LoVo (cell line): ENCODE measurements at places on chromosomes 3 and 15.

- DNase-seq: no peak
These were observed 200.0 kb downstream of the ZNF385D start for GRCh38 chr3:21551019-21551418.

DNA sequence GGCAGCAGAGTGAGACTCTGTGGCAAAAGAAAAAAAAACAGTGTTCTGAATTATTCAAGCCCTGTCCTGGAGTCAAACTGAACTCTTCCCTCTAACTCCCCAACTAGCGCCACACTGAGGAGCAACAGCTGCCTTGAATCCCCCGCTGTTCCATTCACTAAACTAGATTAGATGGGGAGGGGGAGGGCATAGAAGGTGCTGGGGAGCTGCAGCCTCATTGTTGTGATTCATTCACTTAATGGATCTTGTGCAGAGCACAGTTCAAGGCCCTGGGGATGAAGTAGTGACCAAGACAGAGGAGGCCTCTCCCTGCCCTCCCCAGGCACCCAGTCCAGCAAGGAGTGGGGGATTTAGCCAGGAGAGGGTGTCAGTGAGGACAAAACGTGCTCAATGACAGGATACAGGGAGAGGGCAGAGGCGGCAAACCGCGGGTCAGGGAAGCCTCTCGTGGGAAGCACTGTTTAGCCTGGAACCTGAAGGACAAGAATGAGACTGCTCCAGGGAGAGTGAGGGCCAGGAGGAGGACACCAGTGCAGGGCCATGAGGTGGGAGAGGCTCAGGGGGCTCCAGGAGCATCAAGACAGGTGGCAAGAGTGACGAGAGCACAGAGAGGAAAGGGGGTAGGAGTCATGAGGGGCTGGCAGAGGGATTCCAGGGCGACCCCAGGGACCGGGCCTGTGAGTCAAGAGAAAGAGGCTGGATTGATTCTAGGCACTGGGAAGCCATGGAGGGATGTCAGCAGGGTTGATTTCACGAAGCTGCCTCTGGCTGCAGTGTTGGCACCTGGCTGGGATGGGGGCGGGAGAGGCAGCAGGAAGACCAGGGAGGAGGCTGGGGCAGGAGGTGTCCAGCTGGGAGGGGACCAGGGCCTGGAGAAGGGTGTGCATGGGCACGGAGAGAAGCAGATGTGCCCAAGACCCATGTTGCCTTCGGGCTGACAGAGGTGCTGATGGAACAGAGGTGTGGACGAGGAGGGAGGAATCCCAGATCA lies 31.4 kb downstream of the ALS2CL start:
- DNase-seq: no peak

DNA sequence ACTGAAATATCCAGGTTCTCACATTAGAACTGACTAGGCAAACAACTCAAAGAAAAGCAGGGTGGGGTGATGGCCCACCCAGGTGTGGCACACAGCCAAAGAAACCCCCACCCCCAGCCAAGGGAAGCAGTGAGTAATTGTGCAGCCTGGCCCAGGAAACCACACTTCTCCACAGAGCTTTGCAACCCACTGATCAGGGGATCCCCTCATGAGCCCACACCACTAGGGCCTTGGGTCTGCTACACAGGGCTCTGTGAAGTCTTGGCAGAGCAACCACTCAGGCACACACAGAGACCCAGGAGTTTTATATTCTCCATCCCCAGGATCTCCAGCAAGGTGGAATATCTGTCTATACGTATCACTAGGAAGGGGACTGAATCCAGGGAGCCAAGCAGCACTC lies 22.2 kb upstream of the TRIM42 start:
- DNase-seq: no peak

DNA sequence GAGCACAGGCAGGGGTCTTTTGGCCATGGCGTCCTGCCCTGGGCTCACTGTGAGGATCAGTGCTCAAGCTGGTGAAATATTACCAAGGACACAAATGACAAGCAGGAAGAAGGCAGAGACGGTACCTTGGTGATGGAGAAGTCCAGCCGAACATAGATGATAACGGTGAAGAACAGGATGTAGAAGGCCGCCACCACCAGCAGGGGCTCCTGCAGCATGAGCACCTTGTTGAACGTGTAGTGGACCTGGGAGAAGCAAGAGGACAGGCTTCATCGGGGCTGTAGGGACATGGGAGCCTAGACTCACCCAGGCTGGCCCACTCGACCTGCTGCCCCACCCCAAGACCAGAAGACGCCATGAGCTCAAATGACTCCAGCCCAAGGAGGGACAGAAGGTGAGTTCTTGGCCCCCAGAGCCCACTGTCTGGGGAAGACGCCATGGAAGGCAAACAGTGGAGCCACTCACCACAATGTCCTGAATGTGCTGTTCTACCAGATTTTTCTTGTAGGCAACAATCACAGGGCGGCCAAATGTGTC lies 25.1 kb downstream of the RPN1 start:
- no peak for DNase-seq

DNA sequence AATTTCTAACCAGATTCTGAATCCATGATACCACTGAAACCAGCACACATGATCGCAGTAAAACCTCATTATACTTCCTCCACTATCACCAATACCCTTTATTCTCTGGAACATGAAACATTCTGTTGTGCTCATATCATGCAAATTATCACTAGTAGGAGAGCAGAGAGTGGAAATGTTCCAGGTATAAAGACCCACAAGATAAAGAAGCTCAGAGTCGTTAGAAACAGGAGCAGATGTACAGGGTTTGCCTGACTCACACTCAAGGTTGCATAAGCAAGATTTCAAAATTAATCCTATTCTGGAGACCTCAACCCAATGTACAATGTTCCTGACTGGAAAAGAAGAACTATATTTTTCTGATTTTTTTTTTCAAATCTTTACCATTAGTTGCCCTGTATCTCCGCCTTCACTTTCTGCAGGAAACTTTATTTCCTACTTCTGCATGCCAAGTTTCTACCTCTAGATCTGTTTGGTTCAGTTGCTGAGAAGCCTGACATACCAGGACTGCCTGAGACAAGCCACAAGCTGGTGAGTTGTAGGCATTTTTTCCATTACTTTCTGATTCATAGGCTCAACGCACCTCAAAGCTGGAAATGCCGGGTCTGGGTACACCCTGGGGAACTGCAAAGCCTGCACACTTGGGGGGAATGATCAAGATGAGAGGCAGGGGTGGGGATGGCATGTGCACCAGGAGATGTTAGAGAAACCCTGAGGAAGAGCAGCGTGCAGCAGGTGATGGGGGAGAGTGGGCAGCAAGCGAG lies at the start of gene CCR2:
Gene CCR2 (plus strand): TSS at position 465 of the 764 bp plus-strand sequence. CDS start 3,417 bp downstream, outside the sequence.
- no peak for DNase-seq

DNA sequence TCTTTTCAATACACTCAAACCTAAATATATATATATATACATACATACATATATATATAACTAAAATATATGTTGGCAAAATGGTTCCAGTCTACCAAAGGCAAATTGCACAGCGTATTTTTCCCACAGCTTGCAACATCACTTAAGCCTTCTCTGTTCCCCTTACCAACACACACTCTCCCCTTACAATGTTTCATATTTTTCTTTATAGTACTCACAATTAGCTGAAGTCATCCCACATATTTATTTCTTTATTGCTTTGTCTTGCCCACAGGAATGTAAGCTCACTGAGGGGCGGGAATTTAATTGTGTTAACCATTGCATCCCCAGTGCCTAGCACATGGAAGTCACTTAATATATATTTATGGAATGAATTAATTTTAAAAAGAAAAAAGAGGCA lies 288.3 kb downstream of the ULK4 start:
- DNase-seq: no peak

GRCh38 chr3:81245043-81245442 lies 516.4 kb downstream of the GBE1 start:
- no peak for DNase-seq

GRCh38 chr3:32009101-32009500 lies 27.6 kb downstream of the ZNF860 start:
- DNase-seq: no peak
